ENCODE measurements at places on chromosomes 1 and 21.

DNA sequence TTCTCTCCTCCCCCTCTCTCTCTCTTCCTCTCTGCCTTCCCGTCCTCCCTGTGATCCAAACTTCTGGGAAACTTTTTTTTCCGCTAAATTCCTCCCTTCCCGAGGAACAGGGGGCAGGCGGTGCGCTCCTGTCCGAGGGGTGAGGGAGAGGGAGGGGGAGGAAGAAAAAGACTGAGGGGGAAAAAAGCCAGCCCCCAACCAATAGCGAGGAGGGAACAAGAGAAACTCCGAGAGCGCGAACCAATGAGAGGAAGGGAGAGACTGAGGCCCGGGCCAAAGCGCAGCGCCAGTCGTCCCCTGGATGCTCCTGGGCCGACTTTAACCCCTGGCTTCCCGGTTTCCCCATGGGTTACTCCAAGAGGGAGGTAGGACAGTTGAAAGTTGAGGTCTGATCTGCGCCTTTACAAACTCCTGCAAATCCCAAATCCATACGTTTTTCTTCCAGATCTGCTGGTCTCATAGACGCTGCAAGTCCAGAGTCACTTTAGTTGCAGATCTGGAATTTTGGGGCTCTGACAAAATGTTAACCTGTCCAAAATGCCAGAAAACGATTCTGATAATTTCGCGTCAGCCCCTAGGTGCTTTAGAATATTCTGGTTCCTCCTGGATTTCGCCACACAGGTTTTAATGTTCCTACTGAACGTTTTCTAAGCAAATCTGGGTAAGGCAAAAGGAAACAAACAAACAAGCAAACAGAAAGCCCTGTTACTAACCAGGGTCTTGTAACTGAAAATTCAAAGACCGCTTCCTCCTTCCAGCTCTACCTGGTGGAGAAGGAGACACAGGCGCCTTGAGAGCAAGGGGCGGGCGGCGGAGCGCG is at the start of gene TBX15:
TSS of gene TBX15 (minus strand) at position 158 of the 820 bp plus-strand sequence. CDS start 548 bp downstream, outside the sequence.
- no peak within 1 kb of the TSS for H3K4me3 ChIP-seq
- no peaks in the 10 kb centered on the region for H3K4me1 ChIP-seq
- no peak within 1 kb of the TSS for H3K27ac ChIP-seq
- no peak for DNase-seq
- H3K36me3 ChIP-seq: no peaks in the 10 kb centered on the region
- peaks cover 41% of the 10 kb centered on the region for H3K27me3 ChIP-seq

- no peaks in the 10 kb centered on the region for H3K4me1 ChIP-seq
- no peaks in the 10 kb centered on the region for H3K36me3 ChIP-seq
- no peaks in the 10 kb centered on the region for H3K27me3 ChIP-seq
- DNase-seq: no peak
These were observed 284.9 kb upstream of the RUNX1 start for GRCh38 chr21:35333831-35334618.

GRCh38 chr1:8969937-8970336 is 24.3 kb downstream of the CA6 start:
- H3K27ac ChIP-seq: peak overlapping the region; percentile 62
- H3K4me1 ChIP-seq: peaks cover 32% of the 10 kb centered on the region
- H3K36me3 ChIP-seq: no peaks in the 10 kb centered on the region
- peak overlapping the region; percentile 92 for H3K4me3 ChIP-seq
- H3K27me3 ChIP-seq: no peaks in the 10 kb centered on the region

DNA sequence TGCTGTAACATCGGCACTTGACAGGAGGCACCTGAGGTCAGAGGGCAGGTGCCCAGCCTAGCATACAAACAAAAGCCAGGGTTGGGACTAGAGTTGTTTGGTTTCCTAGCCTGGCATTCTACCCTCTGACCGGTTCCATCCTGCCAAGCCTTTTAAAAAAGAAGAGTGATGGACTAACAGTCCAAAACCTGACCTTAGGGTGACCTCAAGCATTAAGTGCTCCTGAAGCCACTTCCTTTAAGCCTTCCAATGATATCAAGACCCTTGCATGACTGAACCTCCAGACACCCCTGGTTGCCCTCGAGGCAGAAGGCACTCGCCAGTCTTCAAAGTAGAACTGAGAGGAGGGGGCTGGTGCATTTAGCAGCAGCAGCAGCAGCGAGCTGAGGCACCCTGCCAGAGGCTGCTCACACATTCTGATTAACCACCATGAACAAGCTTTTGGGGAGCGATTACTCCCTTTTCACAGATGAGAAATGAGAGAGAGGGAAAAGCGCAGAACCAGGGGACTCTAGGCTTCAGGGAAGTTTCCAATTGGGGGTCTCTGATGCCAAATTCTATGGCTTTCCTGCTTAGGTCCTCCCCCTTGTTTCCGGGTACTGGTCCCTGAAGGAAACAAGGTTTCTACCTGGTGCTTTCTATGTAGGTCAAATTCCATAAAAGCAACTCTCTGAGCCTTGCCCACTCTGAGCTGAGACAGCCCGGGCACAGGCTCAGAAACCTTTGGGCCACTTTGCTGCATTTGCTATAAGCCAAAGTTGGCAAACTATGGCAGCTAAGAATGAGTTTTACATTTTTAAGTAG is 9.2 kb downstream of the SLC2A1 start:
- no peaks in the 10 kb centered on the region for H3K27me3 ChIP-seq
- no peak overlapping the region for H3K27ac ChIP-seq
- H3K36me3 ChIP-seq: peaks cover 12% of the 10 kb centered on the region
- no peak overlapping the region for H3K4me3 ChIP-seq
- no peak for DNase-seq
- H3K4me1 ChIP-seq: peaks cover 96% of the 10 kb centered on the region

DNA sequence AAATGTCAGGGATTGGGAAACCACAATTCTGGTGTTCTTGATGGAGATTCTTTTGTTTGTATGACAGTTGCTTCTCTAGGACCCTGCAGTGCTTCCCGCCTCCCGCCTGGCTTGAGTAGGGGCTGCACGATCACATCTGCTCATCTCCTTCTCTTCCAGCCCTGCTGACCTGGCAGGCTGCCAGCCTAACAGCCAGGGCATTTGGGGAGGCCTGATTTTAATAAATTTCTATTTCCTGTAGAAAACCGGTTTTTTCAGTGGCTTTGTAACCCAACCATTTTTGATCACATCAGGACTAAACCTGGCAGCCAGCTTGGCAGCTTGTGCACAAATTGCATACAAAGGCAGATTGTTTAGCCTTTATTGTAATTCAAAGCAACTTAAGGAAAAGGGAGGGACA is 78.9 kb downstream of the UBE2U start:
- no peaks in the 10 kb centered on the region for H3K4me1 ChIP-seq
- no peak for DNase-seq
- no peaks in the 10 kb centered on the region for H3K36me3 ChIP-seq
- no peaks in the 10 kb centered on the region for H3K27me3 ChIP-seq
- H3K4me3 ChIP-seq: no peak overlapping the region
- H3K27ac ChIP-seq: no peak overlapping the region

- no peaks in the 10 kb centered on the region for H3K4me1 ChIP-seq
- no peaks in the 10 kb centered on the region for H3K27me3 ChIP-seq
- peaks cover 99% of the 10 kb centered on the region for H3K36me3 ChIP-seq
- DNase-seq: peak; percentile 47
These were observed 16.7 kb downstream of the ALX3 start for GRCh38 chr1:110053552-110054428.

GRCh38 chr21:32940079-32941014 is 85.4 kb upstream of the OLIG2 start:
- H3K4me3 ChIP-seq: no peak overlapping the region
- H3K36me3 ChIP-seq: no peaks in the 10 kb centered on the region
- DNase-seq: peak; percentile 51

GRCh38 chr1:77018311-77018710 is 151.0 kb downstream of the ST6GALNAC5 start:
- H3K27ac ChIP-seq: no peak overlapping the region
- H3K4me1 ChIP-seq: no peaks in the 10 kb centered on the region
- no peak overlapping the region for H3K4me3 ChIP-seq
- no peaks in the 10 kb centered on the region for H3K36me3 ChIP-seq

DNA sequence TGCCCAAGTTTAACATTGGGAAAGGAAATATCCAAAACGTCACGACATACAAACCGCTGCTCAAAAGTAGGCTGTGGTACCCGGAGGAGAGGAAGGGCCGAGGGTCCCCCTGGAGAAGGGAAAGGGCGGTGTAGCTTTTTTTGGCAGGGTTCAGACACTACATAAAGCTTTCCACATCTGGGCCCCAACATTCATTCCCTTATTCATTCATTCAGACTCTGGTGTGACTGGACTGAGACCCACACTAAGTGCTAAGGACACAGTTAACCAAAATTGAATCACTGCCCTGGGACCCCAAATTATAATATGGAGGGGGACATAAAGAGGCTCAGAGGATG is 10.3 kb upstream of the COL8A2 start:
- no peak overlapping the region for H3K4me3 ChIP-seq
- no peak overlapping the region for H3K27ac ChIP-seq
- no peak for DNase-seq
- H3K36me3 ChIP-seq: peaks cover 37% of the 10 kb centered on the region

DNA sequence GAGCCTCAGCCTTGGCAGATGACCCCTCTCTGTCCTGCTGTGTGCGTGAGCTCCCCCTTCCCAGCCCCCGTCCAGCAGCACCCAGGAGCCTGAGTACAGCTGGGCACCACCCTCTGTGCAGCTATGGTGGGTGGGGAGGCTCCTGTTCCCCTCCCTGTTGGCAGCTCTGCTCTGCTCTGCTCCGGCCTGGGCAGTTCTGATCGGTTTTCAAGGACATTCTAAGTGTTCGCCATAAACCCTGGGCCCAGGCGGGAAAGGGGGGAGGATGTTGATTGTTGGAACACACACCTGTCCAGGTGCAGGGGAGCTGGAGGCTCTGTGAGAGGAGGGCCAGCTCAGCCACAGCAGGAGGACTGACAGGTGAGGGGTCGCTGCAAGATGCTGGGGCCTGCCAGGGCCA is at the start of gene CLCNKB:
TSS of gene CLCNKB (plus strand) at position 262 of the 400 bp plus-strand sequence. CDS start 711 bp downstream, outside the sequence.
- no peaks in the 10 kb centered on the region for H3K27me3 ChIP-seq
- no peak within 1 kb of the TSS for H3K27ac ChIP-seq

GRCh38 chr1:219812086-219812485 is 116.3 kb downstream of the SLC30A10 start:
- no peaks in the 10 kb centered on the region for H3K36me3 ChIP-seq
- no peak for DNase-seq
- no peaks in the 10 kb centered on the region for H3K27me3 ChIP-seq
- no peak overlapping the region for H3K27ac ChIP-seq

DNA sequence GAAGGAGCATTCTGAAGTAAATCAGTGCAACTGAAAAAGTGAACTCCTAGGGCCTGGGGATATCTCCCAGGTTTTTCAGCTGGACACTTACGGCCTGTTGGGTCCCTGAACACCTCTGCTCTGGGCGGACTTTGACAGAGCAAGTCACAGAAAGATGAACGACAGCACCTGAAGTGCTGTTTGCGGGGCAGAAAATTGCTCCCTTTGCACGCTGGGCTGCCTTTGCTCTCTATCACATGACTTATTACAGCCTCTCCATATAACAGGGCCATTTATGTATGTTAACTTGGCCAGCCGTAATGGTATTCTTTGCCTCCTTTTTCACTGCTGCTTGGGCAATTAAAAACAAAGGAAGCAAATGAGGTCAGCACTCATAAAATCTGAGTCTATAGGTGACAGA is 332.9 kb downstream of the BARHL2 start:
- no peaks in the 10 kb centered on the region for H3K36me3 ChIP-seq
- no peaks in the 10 kb centered on the region for H3K27me3 ChIP-seq
- H3K4me1 ChIP-seq: no peaks in the 10 kb centered on the region
- H3K4me3 ChIP-seq: no peak overlapping the region
- no peak for DNase-seq

- H3K4me3 ChIP-seq: no peak overlapping the region
- no peaks in the 10 kb centered on the region for H3K4me1 ChIP-seq
- no peak for DNase-seq
- no peaks in the 10 kb centered on the region for H3K27me3 ChIP-seq
These were observed 281.0 kb downstream of the SMYD3 start for GRCh38 chr1:246226041-246226440.

DNA sequence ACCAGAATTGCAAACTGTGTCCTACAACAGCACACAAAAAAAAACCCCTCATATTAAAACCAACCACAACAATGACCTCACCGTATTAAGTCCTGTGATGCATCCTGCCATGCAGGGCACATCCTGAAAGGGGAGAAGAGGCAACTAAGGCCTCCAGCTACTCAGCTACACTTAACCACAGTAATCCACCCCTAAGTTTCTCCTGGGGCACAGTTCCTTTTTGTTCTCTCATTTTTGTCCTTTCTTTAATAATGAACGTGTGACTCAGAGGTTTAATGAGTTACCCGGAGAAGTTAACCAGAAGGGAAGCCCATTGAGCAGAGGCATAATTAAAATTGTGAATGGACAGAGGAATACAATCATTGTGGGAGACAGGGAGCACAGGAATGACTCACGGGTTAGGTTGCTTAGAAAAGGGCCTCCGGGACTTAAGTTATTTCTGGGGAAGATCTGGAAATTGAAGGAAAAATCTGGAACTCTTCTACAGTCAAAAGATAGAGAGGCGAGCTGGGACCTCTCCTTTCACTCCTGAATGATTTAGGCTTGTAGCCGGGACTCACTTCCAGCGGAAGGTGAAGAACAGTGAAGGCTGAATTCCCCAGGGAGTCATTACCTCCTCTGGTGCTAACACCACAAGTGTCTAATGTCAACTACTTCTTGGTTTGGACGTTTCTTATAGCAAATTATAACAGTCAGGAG is 36.9 kb upstream of the HIVEP3 start:
- no peak overlapping the region for H3K27ac ChIP-seq
- H3K27me3 ChIP-seq: no peaks in the 10 kb centered on the region
- H3K4me1 ChIP-seq: no peaks in the 10 kb centered on the region
- no peak overlapping the region for H3K4me3 ChIP-seq
- H3K36me3 ChIP-seq: no peaks in the 10 kb centered on the region

- DNase-seq: no peak
- H3K27ac ChIP-seq: no peak overlapping the region
- no peaks in the 10 kb centered on the region for H3K27me3 ChIP-seq
- H3K36me3 ChIP-seq: no peaks in the 10 kb centered on the region
- no peaks in the 10 kb centered on the region for H3K4me1 ChIP-seq
These were observed 82.8 kb upstream of the BEND5 start for GRCh38 chr1:48859456-48859855.

GRCh38 chr1:203033917-203034316 is 7.6 kb downstream of the PPFIA4 start:
- no peaks in the 10 kb centered on the region for H3K36me3 ChIP-seq
- no peaks in the 10 kb centered on the region for H3K4me1 ChIP-seq
- DNase-seq: no peak
- no peak overlapping the region for H3K27ac ChIP-seq

- H3K27ac ChIP-seq: no peak overlapping the region
- DNase-seq: no peak
- no peak overlapping the region for H3K4me3 ChIP-seq
- no peaks in the 10 kb centered on the region for H3K27me3 ChIP-seq
- H3K4me1 ChIP-seq: no peaks in the 10 kb centered on the region
These were observed 18.7 kb upstream of the FMO2 start for GRCh38 chr1:171166361-171166760.

GRCh38 chr1:27607239-27607804 is 3.4 kb upstream of the AHDC1 start:
- no peaks in the 10 kb centered on the region for H3K36me3 ChIP-seq
- peaks cover 36% of the 10 kb centered on the region for H3K4me1 ChIP-seq
- DNase-seq: no peak
- H3K27me3 ChIP-seq: no peaks in the 10 kb centered on the region
- no peak overlapping the region for H3K4me3 ChIP-seq

DNA sequence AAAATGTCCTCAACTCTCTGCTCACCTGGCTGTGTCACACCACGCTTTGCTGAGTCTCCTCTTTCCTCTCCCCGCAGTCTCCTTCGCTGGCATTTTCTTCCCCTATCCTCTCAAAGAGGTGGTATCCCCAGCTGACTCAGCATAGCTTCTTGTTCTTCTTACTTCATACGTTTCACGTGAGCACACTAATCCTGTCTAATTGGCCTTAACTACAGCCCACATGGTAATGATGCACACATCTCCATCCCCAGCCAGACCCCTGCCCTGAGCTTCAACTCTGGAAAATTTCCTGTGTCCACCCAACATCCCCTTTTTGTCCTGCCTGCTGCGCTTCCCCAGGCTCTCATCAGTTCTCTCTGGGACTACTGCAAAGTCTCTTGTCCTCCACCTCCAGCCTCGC is 169.8 kb downstream of the TTLL7 start:
- H3K36me3 ChIP-seq: no peaks in the 10 kb centered on the region
- no peak for DNase-seq
- no peak overlapping the region for H3K4me3 ChIP-seq
- H3K27me3 ChIP-seq: no peaks in the 10 kb centered on the region

Measured in CD4-positive, CD25-positive, alpha-beta regulatory T cell (primary cell).